C1 segment of cervical spinal cord (tissue), 14 donors: ENCODE measurements at places on chromosomes 5 and 9.

GRCh38 chr5:154421868-154422267 lies 23.9 kb upstream of the SAP30L start:
- DNase-seq: no peak

- no peak for DNase-seq
Observed at GRCh38 chr5:56350597-56351170, 117.6 kb upstream of the ANKRD55 start.

DNA sequence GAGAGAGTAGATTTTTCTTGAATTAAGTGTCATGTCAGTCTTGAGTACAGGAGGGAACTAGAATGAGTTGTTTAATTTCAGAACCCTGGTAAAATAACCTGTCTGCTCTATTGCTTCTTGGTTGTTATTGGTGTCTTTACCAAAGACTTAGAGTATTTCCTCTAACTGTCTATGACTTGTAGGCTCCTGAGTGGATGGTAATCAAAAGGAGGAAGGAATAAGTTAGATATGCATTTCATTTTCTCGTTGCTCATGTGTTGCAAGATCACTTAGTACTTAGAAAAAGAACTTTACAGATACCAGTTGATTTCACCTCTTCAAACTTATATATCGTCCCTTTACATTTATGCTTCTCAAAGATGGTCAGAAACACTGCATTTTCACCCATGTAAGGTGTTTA lies 31.1 kb downstream of the UHRF2 start:
- no peak for DNase-seq

DNA sequence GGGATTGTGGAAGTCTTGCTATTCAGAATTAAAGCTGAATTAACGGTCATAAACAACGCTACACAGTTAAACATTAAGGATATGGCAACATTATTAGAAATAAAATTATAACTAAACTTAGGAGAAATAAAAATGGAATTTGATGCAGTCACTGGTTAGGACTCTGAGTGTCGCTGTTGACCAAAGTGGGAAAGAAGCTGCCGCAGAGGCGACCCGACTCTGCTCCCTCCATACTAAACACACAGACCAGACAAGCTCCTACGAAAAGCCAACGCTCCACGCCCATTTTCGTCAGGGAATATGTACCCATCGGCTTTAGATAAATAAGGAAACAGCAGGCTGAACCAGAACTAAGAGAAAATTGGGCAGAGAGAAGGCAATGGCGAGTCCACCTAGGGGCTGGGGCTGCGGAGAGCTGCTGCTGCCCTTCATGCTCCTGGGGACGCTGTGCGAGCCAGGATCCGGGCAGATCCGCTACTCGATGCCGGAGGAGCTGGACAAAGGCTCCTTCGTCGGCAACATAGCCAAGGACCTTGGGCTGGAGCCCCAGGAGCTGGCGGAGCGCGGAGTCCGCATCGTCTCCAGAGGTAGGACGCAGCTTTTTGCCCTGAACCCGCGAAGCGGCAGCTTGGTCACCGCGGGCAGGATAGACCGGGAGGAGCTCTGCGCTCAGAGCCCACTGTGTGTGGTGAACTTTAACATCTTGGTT lies at the start of gene PCDHGA5:
Gene PCDHGA5 (plus strand): TSS at position 211 of the 709 bp plus-strand sequence. CDS start 169 bp downstream, at position 380.
- DNase-seq: no peak

GRCh38 chr9:134497283-134497860 lies 144.2 kb upstream of the COL5A1 start:
- no peak for DNase-seq

- no peak for DNase-seq
Observed at GRCh38 chr9:110750272-110750671, 81.7 kb downstream of the MUSK start.

- no peak for DNase-seq
Observed at GRCh38 chr5:6950250-6950649, 237.0 kb downstream of the TENT4A start.

DNA sequence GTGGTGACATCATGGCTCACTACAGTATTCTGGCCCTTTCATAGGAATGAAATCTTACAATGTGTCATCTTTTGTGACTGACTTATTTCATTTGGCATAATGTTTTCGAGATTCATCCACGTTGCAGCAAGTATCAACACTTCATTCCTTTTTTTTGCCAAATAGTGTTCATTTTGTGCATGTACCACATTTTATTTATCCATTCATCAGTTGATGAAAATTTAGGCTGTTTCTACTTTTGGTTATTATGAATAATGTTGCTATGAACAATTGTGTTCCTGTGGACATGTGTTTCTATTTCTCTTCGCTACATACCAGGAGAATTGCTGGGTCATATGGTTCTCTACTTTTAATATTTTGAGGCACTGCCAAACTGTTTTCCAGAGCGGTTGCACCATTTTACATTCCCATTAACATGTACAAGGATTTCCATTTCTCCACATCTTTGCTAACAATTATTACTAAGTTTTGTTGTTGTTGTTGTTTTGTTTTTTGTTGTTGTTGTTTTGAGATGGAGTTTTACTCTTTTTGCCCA lies 43.5 kb downstream of the RMI1 start:
- no peak for DNase-seq

GRCh38 chr5:177967221-177967887 lies 28.7 kb downstream of the PROP1 start:
- no peak for DNase-seq

- DNase-seq: no peak
Observed at GRCh38 chr9:90846770-90847419, 45.3 kb downstream of the SYK start.
